ENCODE measurements at places on chromosomes 5 and 9.

DNA sequence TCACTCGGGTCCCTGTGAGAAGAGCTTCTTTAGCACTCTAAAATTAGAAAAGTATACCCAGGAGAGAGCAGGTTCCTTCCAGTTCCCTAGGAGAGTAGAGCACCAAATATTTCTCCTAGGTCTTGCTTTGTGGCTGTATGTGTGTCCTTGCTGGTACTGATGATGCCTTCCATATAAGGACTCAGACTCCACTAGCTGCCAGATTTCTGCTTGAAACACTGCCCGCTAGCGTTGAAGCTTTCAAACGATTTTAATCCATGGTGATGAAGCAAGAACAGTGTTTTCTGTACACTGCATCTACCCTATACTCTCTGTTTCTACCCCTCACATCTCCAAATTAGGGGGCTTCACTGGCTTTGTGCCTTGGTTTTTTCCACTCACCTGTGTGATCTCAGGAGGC is 2.4 kb upstream of the SMC2 start:
- DNase-seq: peak; percentile 29

DNA sequence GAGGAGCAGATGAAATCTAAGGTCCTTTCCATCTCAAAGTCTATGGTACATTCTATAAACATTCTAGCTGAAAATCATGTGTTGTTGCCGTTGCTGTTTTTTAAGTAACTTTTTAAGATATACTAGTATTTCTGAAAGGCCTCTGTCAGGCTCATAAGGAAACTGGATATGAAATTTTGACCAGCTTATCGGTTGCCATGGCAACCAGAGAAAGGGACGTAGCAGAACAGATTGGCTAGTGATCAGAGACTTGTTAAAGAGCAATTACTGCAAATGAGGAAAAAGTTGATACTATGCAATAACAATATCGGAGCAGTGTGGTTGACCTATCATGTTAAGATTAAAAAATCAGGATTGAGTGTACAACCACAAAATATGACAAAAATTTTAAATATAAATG is 57.0 kb upstream of the RNF180 start:
- no peak for DNase-seq

DNA sequence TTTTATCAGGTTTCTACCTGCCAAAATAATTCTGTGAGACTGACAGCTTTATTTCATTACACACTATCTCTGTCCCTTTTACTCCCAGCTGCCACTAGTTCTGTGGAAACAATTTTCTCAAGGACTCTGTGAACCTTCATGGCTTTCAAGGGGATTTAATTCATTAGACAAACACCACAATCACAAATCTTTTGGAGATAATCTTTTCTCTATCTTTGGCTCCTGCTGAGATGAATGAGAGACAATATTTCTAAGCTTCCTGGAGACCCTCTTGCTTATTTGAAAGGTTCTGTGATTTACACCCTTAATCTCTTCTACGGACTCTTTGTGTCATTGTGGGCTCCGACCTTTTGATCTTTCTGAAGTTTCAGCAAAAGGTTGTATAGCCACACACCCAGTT is 222.6 kb downstream of the PRDM9 start:
- DNase-seq: no peak

DNA sequence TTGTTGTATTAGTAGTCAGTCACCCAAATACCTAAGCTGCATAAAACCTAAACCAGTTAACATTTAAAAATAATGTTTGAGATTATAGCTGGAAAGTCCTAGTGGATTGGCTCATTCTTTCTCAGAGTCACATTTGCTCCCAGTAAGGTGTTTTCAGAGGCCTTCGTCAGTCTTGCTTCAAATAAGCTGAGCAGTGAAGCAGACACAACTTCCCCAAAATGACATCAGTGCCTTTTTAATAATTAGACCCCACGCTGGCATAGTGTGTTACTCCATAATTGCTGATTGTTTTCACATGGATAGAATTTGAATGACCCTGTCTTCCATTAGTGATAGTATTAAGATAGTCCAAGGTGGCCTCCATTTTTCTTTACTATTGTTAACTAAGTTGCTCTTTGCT is 245.8 kb downstream of the PJA2 start:
- DNase-seq: no peak

DNA sequence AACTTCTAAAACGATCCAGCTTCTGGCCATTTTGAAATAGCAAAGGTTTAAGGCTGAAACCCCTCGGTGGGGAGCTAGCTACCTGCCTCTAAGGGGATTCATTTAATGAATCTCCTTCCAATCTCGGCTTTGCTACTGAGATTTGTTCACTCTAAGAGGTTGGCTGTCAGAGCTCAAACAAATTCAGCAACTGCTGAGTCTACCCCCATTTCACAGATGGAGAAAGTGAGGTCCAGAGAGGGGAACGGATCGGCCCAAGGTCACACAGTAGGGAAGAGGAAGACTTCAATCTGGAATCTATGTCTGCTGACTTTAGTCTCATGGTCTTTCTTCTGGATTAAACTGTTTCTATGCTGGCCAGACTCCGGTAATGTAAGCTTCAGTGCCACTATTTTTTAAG is 3.0 kb downstream of the CORO2A start:
- DNase-seq: no peak
